SK-N-MC (cell line): ENCODE measurements at places on chromosomes 6 and 20.

DNA sequence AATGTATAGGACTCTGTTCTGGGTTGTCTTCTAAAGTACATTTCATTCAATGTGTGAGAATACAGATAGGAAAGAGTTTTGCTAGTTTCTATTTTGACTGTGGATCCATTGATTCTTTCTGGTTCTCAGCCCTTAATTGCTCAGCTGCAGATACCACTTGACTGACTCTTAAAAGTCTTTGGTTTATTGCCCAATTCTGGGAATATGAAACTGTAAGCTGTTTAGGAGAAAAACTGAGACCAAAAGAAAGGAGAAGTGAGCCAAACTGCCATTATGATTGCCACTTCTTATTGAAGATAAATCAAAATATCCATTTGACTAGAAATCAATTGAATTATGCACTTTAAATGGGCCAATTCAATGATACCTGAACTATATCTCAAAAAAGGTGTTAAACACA is 211.4 kb downstream of the ESR1 start:
- no peak for DNase-seq

DNA sequence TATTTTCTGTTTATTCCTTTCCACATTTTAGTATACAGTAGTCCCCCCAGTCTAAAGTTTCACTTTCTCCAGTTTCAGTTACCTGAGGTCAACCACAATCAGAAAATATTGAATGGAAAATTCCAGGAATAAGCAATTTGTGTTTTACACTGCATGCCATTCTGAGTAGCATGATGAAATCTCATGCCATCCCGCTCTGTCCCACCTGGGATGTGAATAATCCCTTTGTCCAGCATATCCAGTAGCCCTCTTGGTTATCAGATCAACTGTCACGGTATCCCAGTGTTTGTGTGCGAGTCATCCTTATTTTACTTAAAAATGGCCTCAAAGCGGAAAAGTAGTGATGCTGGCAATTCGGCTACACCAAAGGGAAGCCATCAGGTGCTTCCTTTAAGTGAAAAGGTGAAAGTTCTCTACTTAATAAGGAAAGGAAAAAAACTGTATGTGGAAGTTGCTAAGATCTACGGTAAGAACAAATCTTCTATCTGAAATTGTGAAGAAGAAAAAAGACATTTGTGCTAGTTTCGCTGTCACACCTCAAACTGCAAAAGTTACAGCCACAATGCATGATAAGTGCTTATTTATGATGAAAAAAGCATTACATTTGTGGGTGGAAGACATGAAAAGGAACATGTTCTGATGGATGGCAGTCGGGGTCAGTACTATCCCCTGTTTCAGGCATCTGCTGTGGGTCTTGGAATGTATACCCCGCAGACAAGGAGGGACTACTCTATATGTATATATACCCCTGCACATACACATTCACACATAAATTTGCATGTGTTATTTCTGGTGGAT is 11.3 kb downstream of the NOX3 start:
- no peak for DNase-seq

DNA sequence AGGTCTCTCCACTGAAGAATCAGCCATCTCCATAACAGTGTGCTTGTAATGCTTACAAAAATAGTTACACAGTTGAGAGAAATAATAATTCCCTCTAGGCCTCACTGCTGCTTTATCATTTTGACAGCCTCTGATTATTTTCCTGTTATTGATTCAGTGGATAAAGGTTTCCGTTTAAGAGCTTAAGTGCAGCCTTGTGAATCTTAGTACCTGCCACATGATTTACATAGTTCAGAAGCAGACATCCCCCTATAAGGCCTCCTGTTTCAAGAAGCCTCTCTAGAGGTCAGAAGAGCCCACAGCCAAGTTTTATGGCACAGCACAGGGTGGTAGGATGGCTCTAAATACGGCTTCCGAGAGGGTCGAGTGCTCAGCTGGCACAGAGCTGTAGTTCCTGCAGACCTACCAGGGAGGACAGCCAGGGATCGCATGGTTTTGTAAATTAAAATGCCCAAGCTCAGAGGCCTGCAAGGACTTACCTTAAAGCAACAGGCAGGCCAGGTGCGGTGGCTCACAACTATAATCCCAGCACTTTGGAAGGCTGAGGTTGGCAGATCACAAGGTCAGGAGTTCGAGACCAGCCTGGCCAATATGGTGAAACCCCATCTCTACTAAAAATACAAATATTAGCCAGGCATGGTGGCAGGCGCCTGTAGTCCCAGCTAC is 17.6 kb upstream of the PYGB start:
- no peak for DNase-seq

- DNase-seq: no peak
These were observed 49.9 kb downstream of the EZR start for GRCh38 chr6:158769234-158769770.

GRCh38 chr6:127366282-127367022 is 23.0 kb upstream of the ECHDC1 start:
- DNase-seq: no peak

- no peak for DNase-seq
These were observed 33.6 kb upstream of the ID4 start for GRCh38 chr6:19803331-19804204.

- no peak for DNase-seq
These were observed 86.3 kb downstream of the ERMARD start for GRCh38 chr6:169837529-169838250.

DNA sequence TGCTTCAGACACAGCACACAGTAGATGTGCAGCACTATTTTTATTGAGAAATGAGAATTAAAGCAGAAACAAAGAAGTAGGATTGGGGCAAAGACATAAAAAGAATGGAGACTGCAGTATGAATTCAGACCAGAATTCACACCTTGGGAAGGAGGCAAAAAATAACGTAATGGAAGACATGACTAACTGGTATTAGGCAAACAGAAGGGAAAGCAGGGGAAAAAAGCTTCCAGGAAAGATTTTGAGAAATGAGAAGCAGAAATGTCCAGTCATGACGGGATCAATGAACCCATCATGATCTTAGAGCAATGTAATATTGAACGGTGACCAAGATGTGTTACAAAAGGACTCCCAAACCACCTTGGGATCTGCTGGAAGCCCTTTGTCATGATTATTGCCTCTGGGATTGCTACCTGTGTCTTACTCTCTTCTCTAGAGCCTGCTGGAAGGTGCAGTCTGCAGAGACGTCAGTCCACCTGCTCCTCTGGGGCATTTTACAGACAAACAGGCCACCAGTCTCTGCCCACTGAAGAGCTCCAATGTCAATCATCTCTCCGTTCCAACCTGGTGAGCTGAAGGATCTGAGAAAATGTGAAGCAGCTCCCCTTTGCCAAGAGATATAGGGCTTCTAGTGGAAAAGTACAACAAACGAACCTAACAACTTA is 8.7 kb downstream of the NUDT3 start:
- no peak for DNase-seq

- no peak for DNase-seq
These were observed 41.3 kb upstream of the TRAF3IP2 start for GRCh38 chr6:111646942-111647341.

DNA sequence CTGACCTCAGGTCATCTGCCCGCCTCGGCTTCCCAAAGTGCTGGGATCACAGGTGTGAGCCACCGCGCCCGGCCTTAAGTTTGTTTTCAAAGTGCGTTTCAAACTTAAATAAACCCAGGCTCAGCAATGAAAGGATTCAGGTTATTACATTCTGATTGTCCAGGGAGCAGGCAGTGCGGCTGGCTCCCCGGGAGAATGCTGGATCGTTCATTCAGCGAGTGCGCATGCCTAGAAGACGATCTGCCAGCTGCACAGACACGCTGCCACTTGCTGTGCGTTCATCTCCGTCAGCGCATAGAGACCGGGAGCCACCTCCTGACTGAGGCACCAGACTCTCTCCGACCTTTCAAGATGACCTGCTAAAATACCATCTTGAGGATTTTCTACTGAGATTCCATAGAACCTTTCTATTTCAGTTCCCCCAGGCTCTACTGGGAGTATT is 163.9 kb upstream of the ZNF217 start:
- DNase-seq: no peak

DNA sequence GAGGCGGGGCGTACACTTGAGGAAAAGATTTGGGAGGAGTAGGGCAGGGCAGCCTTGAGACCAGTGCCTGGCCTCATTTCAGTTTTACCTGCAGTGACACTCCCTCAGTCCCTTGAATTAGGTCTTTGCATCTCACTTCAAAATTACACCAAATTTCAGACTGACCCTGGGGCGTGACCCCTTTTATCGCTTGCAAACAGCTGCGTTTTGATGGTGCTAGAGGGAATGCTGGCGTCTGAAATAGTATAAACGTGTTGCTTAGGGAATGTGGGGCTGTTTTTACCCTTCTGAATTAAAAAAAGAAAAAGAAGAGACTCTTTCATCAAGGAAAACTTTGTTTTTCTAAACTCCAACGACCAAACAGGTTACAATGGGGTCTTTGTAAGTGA is 21.0 kb downstream of the COL9A1 start:
- no peak for DNase-seq

GRCh38 chr6:130575971-130576370 is 210.2 kb downstream of the TMEM200A start:
- no peak for DNase-seq

DNA sequence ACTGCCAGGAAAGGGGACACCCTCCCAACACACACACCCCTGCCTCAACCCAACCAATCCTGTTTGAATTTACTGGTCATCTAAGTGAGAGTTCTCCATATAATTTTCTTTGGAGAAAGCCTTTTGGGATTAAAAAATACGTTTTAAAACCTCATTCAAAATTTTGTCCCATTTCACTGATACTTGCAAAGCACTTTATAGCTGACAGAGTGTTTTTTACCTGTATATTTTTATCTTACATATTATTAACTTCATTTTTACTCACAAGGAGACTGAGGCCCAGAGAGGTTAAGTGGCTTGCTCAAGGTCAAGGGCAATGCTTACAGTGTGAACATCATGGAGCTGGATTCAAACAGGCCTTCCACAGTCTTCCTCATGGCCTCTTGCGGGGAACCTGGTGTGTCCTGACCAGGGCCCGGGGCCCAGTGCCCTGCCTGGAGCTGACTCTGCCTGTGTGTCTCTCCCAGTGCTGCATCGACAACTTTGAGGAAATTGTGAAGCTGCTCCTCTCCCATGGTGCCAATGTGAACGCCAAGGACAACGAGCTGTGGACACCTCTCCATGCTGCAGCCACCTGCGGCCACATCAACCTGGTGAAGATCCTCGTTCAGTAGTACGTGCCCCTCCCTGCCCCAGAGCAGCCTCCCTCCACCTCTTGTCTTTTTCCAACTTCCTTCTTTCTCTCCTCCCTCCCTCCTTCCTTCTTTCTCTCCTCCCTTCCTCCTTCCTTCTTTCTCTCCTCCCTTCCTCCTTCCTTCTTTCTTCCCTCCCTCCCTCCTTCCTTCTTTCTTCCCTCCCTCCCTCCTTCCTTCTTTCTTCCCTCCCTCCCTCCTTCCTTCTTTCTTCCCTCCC is 30.9 kb upstream of the FAM83D start:
- no peak for DNase-seq

DNA sequence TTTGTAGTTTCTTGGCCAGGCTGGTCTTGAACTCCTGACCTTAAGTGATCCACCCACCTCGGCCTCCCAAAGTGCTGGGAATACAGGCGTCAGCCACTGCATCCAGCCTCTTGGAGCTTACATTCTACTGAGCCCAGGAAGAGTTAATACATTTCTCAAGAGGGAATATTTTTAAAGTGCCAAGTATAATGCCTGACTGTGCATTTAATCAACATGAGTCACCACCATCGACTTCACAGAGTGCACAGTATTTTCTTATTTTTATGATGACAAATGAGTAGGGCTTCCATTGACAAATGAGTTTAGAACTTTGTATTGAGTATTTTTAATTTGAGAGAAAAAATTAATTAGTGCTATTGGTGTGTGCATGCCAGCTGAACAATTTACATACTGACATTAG is 72.2 kb downstream of the SASH1 start:
- DNase-seq: no peak

DNA sequence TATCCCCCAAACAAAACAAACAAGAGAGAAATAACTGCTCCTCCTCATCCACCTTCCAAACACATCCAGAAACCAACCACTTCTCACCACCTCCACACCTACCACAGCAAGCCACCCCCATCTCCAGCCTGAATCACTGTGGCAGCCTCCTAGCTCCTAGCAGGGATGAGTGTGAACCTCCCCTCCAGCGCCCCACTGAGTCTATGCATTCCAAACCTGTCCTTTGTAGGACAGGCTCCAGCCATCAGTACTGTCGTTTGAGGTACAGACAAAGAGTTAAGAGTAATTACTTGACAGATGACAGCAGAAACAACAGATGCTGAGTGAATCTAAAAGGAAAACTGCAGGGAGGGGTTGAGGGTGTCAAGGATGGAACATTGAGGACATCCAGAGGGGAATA is 2.4 kb downstream of the METTL24 start:
- DNase-seq: no peak

GRCh38 chr6:20117474-20117873 is 94.8 kb downstream of the MBOAT1 start:
- no peak for DNase-seq

- no peak for DNase-seq
These were observed 2.1 kb upstream of the ARMC2 start for GRCh38 chr6:108846101-108846500.

- DNase-seq: no peak
These were observed 151.5 kb upstream of the CDYL start for GRCh38 chr6:4624726-4625125.

- no peak for DNase-seq
These were observed 34.5 kb downstream of the SPDEF start for GRCh38 chr6:34521463-34522285.

- no peak for DNase-seq
These were observed 32.5 kb upstream of the DLGAP4 start for GRCh38 chr20:36273414-36274180.

DNA sequence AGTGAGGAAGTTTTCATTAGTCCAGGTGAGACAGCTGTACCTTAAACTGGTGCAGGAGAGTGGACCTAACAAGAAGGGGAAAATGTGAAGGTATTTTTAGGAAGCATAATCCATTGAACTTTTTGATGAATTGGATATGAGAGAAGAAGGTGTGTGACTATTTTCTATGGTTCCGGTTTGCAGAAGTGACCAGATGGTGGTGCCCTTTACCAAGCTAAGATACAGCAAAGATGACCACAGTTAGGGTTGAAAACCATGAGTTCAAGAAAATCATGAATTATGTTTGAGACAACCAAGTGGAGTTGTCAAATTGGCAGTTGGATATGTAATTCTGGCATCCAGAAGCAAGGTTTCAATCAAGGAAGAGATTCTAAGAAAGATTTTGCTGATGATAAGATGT is 61.9 kb upstream of the NRSN1 start:
- no peak for DNase-seq

DNA sequence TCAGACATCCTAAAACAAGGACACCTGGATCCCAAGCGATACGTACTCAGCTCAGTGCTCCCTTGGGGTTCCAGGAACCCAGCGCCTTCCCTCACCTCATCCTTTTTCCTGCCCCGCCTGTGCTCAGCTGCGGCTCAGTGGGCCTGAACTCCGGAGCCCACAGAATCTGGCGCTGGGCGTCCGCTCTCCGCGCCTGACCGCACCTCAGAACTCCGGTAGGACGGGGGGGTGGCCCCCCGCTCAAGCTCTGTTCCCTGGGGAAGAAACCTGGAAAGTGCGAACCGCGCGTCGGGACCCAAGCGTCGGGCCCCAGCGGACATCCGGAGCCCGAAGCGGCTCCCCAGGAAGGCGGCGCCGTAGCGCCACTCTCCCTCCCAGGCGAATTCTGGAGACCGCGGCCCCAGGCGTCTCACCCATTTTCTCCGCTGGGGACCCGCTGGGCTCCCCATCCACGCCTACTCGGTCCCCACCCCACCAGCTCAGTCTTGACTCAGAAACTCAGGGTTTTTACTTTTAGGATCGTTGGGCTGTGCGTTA is 336 bp upstream of the LY6G5C start:
- DNase-seq: no peak
